ENCODE measurements at places on chromosomes 5 and 9.

- peak; percentile 34 for DNase-seq
These were observed 276.5 kb downstream of the NTRK2 start for GRCh38 chr9:84945878-84946538.

GRCh38 chr5:137665678-137666460 lies 70.0 kb downstream of the KLHL3 start:
- DNase-seq = no peak

DNA sequence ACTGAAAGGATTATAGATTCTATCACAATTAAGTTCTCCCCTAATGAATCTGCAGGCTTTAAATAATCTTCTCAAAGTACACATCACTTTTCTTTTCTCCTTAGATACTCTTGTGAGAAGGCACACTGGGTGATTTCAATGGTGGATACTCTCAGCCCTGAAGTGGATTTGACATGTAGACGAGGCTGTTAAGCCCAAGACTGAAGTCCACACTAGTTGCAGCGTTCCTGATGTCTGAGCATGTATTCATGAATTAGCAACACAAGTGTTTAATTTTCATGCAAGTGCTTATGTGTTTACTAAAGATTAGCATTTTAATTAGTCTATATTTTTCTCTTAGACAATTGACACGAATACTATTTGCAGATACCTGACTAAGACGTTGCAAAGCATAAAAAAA lies 218.9 kb downstream of the TMEM161B start:
- DNase-seq = no peak

DNA sequence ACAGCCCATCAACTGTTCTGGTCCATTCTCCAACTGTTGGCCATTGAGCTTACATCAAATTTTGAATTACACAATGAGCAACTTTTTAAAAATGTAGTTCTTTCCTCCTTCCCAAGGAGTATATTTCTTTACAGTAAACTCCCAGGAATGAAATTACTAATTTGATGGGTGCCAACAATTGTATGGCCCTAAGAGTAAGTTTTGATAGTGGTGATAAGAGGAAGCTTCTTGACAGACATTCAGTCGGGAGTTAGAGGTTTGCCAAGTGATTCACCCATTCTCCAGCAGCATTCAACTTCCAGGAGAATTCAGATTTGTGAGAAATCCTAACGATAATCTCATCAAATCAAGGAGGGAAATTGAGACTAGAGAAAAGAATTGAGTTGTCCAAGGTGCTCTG lies 579.9 kb downstream of the ACTL7B start:
- DNase-seq = no peak

DNA sequence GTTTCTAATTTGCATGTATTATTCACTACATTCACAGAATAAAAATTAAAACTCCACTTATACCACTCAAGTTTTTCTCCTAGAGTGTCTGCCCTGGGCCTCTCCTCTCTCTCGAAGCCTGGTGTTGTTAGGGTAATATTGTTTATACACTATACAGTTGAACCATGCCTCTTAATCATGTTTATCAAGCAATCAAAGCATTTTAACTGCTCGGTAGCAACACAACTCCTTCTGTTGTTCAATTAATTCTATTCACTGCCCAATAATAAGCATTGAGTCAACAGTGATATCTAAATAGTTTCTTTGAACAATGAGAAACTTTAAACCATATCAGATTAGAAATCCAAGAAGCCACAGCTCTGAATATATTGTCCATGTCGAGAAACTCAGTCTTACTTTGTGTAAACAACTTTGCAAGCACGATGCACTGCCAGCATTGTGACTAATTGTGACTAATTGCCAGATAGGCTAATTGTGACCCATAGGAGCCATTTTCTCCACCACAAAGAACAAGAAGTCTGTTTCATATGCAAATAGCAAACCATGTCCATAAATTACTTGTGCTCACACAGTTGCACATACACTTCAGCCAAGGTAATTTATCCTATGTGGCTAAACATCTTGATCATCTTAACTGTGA lies at the start of gene DNAH5:
DNAH5 (minus strand) TSS at position 129 of the 640 bp plus-strand sequence. CDS start 250 bp downstream, outside the sequence.
- no peak for DNase-seq

- DNase-seq = no peak
These were observed 344.6 kb downstream of the OSTF1 start for GRCh38 chr9:75432888-75433287.

DNA sequence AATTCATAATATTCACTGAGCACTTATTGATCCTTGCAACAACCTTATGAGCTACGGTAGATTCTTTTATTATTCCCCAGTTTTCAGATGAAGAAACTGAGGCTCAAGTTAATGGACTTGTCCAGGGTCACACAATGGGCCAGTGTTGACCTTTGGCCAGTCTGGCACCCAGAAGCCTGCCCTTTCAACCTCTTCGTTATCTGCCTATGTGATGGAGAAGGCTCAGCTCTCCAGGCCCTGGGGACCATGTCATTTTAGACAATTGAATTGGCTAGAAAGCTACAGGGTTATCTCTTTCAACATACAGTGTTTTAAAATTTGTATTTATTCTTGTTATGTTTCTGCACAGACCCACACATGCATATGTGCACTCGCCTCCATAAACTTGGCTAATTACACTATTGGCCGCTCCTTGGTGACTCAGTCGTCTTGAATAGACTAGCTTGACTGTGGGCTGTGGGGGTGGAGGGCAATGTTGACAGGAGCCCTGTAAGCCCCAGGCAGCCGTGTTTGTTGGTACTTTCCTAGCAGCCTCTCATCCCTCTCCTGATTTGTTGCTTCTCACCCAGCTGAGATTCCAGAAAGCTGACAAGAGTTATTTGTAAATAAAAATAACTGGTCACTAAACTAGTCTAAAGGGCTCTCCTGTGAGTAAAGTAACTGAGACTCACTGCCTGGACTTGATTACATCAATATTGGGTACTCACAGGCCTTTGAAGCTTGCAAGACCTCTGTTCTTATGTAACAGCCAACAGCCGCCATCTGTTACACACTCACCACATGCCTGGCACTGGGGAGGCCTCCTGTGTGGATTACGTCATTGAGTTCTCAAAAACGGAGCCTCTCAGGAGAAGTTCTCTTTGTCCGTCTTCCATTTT lies 8.5 kb upstream of the ANGPTL2 start:
- DNase-seq = peak; percentile 71

- no peak for DNase-seq
These were observed 105.6 kb upstream of the PCA3 start for GRCh38 chr9:76658510-76659231.

DNA sequence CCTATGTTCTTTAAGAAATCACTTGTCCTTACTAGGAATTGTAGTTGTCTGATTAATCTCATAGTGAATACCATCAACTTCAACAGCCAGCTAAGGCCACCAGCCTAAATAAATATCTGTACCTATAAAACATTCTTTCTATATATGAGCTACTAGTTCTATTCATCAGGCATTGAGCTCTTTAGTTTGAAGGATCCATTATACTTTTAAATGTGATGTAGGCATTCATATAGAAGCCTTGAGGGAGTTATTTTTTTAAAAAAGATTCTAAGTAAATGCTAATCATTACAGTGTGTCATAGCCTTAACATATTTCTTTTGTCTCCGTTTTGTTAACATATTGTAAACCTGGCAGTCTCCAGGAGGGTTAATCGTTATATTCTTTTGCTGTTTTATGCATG lies 838.3 kb downstream of the PTPRD start:
- DNase-seq = no peak

DNA sequence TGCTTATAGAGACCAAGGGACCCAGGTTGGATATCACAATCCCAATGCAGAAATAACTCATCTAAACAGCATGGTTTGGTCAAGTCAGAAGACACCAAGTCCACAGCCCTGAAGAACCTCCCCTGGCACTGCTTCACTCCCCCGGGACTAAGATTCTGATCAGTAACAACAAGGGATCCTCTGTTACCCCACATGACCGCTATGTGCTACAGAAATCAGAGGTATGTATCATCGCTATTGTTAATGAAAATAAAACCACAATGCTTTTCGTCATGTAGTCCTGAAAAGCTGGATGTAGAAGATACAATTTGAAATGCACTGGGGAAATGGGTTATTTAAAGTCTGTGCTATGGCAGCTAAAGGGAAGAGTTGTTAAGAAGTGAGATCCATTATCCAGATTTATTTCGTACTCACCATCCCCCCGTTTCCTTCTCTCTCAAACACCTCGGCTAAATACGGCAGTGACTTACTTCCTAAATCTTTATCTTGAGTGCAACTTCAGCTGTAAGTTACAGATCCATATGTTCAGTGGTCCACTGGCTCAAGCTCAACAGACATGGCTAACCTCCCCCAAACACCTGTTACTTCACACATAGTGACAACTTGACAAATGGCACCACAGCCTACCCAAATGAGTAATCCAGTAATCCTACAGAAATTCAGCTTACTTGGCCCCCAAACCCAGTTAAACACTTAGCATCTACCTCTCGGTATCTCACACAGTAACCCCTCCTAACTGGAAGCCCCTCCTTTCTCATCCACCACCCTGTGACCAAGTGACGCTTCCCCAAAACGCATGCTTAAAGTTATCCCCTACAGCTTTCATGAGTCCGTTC lies 129.2 kb downstream of the MYO10 start:
- DNase-seq = no peak

DNA sequence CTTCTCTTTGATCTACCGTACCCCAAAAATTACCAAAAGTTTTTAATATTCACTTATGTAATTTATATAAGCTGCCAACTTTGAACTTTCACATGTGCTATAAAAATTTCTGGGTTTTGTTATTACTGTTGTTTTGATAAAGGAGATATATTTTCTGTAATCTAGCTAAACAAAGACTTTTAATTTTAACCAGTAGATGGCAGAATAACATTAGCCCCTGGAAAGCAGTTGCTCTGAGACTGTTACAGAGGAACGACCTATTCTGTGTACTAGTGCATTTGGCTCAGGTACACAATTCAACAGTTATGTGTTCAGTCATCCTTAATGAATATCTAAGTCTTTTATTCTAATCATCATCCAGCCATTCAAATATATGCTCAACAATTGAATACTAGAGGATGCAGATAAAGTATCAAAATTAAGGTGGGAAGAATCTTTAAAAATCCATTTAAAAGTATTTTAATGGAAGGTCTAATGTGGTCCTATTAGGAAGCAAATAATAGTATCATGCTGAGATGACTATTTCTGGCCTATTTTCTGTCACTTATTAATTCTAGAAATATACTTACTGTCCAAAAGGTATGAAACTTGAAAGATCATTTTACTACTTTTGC lies 8.6 kb downstream of the KLHL9 start:
- DNase-seq = peak; percentile 45

- no peak for DNase-seq
These were observed 121.8 kb downstream of the XRCC4 start for GRCh38 chr5:83199126-83199525.

- no peak for DNase-seq
These were observed 4.0 kb upstream of the DEPDC1B start for GRCh38 chr5:60703944-60704343.

GRCh38 chr5:59287884-59288283 lies 605.6 kb downstream of the PDE4D start:
- DNase-seq = no peak

DNA sequence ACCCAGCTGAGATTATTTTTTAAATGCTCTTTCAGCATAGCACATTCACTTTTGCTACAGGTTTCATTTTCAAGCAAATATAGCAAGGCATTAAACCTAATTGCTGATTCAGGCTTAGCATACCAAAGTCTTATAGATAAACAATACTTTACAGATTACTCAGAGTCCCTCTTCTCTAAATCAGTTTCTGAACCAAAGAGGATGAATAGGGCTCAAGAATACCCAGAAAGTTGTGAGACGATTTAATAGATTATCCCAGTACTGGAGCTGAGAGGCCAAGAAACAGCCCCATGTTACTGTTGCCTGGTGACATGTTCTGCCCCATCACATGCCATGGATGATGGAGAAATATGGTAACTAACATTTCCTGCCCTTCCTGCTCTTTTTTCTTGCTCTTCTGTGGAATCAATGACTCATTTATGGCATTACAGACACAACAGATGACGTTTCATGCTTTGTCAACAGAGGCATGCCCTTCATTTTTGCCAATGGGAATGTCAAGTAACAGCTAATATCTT lies 18.1 kb upstream of the SSBP2 start:
- DNase-seq = no peak

GRCh38 chr5:123282444-123282843 lies 140.8 kb downstream of the CEP120 start:
- DNase-seq = no peak

- DNase-seq = no peak
These were observed 41.3 kb downstream of the RAPGEF1 start for GRCh38 chr9:131698618-131698985.

- DNase-seq = no peak
These were observed 337.6 kb upstream of the SEMA6A start for GRCh38 chr5:116912221-116912620.

Data from SK-N-SH (cell line).